ENCODE measurements at places on chromosomes 1 and 21.
A peak's percentile ranks its signal among the peaks of the same experiment; 100 is the strongest.

- no peak for DNase-seq
Observed at GRCh38 chr1:43835082-43836021, 98.2 kb upstream of the ARTN start.

GRCh38 chr1:24955779-24956365 is 25.8 kb upstream of the RUNX3 start:
- no peak for DNase-seq

DNA sequence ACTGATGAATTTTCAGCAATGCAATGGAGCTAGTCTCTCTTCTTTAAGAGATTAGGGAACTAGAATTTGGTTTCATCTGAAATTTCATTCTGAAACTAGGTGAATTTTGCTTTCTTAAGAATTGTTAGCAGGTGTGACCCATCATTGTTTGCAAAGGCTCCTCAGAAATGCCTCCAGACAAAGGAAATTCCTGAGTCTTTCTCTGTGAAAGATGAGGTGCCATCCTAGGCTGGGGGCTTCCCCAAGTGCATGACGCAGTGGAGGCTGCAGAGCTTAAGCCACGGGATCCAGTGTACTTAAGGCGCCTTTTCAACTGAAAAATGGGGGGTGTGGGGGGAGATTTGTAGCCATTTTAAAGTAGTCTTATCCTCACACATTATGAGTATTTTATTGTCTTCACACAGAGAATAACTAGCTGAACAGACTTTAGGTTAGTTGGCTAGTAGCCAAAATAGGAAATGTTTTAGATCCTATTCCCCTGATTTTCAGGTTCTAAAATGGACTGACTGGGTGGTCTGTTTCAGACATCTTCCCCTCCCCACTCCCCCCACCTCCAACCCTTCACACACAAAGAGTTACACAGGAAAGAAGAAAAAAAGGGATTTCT is 202.0 kb downstream of the NFIA start:
- DNase-seq = peak; percentile 25

- DNase-seq = no peak
Observed at GRCh38 chr1:42231253-42231652, 66.7 kb upstream of the GUCA2A start.

- DNase-seq = no peak
Observed at GRCh38 chr1:40438391-40439015, 11.8 kb upstream of the ZFP69B start.

DNA sequence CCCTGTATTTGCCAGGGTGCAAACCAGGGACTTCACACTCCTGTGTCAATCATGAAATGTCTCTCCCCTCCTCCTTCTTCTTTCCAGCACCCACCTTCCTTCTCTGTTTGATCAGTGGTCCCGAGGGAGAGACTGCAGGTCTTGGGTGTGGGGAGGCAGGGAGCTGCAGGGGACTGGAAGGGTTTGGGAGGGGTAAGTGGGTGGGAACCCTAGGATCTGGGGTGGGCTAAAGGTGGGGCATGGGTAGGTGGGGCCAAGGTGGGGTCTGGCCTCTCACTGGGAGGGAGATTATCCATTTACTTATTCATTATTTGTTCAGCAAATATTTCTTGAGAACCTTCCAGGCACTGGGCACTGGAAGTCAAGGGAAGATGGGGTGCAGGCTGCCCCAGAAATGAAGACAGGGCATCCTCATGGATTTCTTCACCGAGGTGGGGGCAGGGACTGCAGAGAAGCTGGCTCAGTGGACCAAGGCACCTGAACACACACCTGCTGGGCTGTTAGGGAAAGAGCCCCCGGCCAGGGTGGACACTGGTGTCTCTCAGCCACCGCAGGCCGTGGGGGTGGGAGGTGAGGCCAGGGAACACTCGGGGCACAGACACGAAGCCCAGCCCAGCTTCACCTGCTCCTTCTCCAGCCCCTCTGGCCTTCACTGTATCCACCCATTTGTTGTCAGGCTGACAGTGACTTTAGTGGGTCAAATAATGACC is 193.9 kb upstream of the C1orf174 start:
- DNase-seq = no peak

DNA sequence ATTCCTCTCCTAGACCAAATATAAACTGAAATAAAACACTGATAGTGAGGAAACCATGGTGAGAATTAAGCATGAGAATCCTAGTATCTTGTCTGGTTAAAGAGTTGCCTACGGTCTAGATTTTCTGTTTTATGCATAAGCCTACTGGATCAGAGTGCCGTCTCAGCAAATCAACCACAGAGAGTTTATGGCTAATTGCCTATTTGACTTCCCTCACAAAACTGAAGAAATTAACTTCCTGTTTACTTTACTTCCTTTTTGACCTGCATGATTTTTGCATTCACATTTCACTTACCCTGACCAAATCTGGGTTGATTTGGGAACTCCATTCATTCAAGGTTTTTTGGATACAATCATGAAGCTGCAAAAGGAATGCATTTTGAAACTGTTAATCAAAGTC is 5.0 kb downstream of the GCLM start:
- no peak for DNase-seq
